CD4-positive, alpha-beta T cell treated with Interleukin-6 at 100 ng/mL for 8 hours (primary cell): ENCODE measurements at places on chromosomes 5 and 9.

DNA sequence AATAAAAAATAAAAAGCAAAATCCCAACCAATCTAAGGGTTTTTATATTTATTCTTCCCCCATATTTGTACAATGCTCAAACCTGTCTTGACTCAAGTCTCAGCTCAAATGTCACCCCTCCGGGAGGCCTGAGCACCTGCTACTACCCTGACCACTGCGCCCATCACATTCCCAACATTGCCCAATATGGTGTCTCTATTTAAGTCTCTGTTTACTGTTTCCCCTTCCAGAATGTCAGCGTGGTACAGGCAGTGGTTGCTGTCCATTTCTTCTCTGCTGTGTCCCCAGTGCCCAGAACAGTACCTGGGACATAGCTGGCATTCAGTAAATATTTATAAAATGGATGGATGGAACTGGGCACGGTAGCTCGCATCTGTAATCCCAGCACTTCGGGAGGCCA is 47.3 kb upstream of the PRRC2B start:
- no peak for DNase-seq

DNA sequence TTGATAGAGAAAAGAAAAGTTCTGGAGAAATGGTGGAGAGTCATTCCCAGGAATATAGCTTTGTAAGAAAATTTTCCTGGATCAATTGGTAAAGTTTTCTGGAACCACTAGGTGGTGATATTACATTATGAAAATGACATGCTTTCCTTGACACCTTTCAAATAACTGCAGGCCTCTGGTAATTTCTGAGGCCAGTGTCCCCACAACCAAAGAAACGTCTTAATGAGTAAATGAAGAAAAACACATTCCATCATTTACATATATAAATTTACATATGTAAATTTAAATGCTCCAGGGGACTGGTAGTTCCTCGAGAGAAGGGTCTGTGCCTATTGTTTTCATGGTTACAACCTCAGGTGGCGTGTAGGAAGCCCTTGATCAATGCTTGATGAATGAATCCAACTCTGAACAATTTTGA is 17.2 kb upstream of the RGS3 start:
- peak; percentile 25 for DNase-seq

DNA sequence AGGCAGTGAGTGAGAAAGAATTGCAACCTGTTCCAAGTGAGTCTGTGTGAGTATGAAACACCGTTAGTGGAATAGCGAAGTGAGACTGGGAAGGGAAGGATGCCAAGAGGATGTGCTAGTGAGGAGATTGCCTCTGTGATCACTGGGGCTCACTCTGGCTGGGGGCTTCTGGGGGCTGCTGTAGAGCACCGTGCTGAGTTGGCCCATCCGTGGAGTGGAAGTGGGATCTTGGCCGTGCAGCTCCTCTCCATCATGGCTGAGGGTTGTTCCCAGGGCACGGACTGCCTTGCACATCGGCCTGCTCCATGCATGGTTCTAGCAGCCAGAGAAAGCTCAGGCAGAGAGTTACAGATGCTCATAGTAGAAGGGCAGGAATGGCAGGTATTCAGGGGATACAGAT is 236.1 kb downstream of the AGTPBP1 start:
- no peak for DNase-seq

DNA sequence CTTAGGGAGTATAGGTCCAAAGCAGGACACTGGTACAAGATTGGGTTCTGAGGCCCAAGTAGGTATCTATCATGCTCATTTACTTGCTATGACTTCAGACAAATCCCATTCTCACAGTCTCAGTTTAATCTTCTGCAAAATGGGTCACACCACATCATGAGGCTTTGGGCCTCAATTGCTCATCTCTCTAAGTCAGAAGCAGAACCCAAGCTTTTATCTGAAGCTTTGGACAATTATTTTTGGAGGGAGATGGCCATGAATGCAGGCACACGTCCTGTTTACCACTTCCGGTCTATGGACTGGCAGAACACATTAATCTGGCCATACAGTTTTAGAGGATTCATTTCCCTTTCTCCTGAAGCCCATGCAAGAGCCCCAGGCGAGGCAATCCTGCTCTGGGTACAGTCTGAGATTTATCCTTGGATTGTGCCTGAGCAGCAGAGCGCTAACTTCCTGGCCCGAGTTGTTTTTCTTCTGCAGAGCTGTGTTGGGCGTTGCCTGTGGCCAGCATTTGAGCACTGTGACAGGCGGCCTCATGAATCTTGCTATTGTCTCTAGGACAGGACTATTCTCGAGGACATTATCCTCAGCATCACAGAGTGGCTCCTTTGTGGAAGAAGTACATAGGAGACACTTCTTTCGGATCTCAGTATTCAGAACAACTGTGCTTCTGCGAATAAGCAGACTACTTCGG is 16.1 kb downstream of the SLC22A4 start:
- no peak for DNase-seq

DNA sequence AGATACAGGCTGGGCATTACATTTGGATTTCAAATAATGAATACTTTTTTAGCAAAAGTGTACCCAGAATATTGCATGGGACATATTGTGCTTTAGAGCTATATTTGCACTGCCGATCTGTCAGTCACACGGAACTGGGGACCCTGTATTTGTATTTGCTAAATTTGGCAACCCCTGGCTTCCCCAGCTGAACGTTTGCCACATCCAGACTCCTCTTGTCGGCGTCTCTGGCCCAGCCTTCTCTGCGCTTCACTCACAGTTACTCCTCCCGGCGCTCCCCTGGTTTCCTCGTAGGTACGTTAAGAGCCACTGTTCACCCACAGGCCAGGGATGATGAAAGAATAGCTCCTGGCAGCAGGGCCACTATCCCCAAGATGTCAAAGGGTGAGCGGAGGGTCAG is 58.7 kb downstream of the NSUN2 start:
- no peak for DNase-seq

DNA sequence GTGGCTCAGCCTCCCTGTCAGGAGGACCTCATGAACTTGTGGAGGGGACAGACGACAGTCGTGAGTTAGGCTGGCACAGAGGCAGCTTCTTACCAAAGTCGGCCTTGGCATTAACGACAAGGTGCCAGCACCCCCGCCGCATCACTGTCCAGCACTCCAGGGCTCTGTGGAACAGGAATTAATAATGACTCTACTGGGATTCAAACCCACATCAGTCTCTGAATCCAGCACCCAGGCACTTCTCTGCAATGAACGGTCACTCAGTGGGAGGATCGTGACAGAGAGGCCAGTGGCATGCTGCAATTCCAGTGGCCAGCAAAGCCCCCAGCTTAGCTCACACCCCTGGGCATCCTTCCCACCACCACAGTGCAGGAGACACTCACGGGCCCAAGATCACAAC is 263.3 kb upstream of the ADAMTS16 start:
- no peak for DNase-seq

DNA sequence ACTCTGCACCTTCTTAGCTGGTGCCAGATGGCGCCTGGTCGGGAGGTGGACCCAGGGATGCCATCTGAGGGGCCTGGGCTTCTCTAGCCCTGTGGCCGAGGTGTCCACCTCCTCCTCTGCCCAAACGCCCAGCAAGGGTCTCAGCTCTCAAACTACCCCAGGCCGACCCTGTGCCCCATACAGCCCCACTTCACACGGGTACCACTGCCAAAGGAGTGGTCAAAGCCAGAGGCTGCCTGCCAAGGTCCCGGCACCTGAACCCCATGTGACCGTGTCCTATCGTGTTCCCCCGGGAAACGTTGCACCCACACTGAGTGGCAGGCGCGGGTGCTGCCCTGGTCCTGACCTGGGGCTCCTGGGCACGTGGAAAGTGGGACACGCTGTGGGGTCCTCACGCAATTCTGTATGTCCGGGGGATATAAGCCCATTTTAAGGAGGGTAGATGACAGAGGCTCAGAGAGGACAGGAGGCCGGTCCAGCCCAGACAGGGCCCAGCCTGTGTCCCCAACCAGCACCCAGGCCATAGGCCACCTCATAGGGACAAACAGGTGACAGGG is 1.9 kb downstream of the ENTPD8 start:
- DNase-seq: no peak

GRCh38 chr9:114434878-114435311 is 47.1 kb upstream of the AKNA start:
- no peak for DNase-seq

- DNase-seq: no peak
Observed at GRCh38 chr9:68500457-68501381, 40.0 kb downstream of the TMEM252 start.

DNA sequence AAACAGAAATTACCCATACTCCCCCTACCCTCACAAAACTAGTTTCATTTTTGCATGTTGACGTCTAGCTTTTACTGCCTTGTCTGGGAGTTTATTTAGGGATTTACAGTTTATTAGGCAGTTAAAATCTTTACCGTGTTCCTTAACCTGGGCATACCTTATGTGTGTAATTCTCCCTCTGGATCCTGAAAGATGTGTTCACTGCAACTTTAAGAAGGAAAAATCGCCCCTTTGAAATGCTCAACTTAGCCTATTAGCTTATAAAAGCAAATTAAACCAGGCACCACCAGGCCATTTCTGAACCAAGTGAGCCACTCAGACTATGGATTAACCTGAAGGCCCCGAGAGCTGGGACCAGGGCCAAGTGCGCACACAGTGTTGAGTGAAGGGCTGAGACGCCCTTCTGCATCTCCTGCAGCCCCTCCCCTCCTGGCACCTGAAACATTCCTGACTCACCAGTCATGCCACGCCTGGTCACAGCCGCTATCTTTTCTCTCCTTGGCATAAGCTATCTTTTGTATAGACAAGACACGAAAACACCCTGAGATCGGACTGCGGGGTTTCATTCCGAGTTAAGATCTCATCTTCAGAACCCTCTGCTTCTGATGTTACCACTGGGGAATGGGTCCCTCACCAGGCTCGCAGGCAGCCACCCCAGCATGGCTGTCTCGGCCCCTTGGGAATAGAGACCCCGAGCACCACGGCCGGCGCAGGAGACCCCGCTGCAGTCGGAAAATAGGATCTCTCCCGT is 111.9 kb downstream of the ROR2 start:
- no peak for DNase-seq

GRCh38 chr9:109440117-109440515 is 58.0 kb downstream of the PTPN3 start:
- DNase-seq: no peak

GRCh38 chr5:157049605-157050004 is 9.3 kb downstream of the HAVCR1 start:
- no peak for DNase-seq

- DNase-seq: no peak
Observed at GRCh38 chr5:65482296-65482735, 596 bp upstream of the ADAMTS6 start.

- no peak for DNase-seq
Observed at GRCh38 chr5:123992641-123993040, 480.7 kb downstream of the CSNK1G3 start.

DNA sequence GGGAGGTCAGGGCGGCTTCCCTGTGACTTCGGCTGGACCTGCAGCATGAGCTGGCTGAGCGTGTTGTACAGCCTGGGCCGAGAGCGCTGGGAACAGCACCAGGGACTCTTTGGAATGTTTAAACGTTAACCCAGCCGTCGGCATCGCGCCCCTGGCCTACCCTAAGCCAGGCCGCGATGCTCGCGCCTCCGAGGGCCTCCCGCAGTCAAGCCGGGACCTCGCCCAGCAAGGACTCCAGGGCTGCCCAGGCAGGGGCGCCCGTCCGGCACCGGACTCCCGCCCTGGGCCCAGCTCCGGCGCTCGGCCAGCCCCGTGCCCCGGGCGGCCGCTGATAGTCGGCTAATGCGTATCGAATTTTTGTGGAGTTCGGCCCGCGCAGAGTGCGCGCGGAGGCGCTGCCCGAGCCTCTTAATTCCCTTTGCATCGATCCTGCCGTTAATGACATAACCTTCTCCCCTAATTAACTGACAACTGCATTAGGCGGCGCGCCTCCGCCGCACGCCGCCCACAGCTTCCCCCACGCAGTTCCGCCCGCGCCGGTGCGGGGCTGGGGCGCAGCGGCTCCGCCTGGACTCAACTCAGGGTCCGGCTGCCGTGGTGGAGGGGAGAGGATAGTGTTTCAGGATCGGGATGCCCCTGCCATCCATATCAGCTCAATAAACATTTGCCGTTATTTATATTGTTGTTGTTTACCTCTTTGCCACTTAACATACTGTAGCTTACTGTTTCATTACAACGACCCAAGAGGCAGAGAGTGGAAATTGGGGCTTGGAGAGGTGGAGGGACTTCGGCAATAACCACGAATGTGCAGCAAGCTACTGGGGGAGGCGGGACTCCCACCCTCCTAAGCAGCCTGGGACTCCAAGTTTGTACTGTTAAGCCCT is 28.8 kb upstream of the CDC23 start:
- DNase-seq: no peak

DNA sequence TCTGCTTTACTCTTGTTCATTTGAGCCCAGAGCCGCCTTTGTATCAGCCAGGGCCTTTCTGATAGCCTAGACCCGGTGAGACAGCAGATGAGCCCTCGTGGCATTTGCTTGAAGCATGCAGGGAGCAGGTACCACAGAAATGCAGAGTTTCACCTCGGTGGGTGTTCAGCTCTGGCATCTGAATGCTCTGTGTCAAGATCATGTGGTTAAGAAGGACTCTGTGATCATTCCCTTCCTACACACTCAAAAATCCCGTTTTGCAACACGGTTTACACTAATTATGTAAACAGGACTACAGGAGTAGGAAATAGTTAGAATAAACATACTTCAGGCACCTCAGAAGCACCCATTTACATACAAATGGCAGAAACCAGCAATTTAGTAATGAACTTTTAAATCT is 67.2 kb downstream of the MVB12B start:
- no peak for DNase-seq

DNA sequence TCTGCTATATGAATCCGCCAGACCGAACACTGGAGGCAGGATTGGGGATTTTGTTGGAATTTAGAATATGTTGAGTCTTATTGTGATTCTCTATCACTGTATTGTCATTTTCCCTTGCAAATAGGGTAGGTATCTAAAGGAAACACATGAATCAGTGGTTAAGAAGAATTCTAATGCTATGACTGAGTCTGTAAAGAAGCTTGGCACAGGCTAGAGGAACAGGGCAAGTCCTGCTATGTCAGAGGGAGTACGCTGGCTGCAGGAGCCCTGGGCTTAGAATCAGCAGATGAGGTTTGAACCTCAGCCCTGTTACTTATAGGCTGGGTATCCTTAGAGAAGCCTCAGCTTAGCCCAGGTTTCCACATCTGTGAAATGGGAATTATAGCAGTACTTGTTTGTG is 198.1 kb downstream of the NR3C1 start:
- DNase-seq: no peak

- DNase-seq: no peak
Observed at GRCh38 chr5:88195636-88196035, 73.0 kb downstream of the TMEM161B start.

GRCh38 chr9:109205526-109205925 is 38.5 kb upstream of the FRRS1L start:
- DNase-seq: no peak

DNA sequence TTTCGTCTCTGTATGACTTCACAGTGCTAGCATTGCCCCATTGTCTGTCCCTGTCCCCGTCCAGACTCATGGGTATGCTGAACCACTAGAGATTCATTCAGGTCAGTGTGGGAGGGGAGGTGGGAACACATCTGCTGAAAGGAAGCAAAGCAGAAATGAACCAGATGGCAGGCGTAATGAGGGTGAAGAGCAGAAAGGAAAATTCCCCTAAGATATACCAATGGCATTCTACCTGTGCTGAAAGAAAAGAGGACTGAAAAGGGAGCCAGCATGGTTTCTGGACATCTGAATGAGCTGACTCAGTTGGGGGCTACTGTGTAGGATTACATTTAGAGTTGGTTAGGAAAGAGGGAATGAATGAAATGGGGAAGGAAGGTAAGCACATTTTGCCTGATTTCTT is 678.7 kb downstream of the MAT2B start:
- DNase-seq: no peak

- DNase-seq: no peak
Observed at GRCh38 chr9:125438506-125439433, 177.1 kb downstream of the GAPVD1 start.
